ENCODE measurements at places on chromosomes 6 and 20. TPM values are rescaled to one million over a fixed set of nuclear protein-coding genes. Genes with fewer than 3 reads are reported as not detected.

The HM13 gene
- 320 TPM for total RNA-seq

The OLIG3 gene
- total RNA-seq: 75.1 TPM

The ADAM33 gene
- 0.27 TPM for total RNA-seq

The FLOT1 gene
- 191 TPM for total RNA-seq

The RBM24 gene
- total RNA-seq: 4.9 TPM

The SPDEF gene
- total RNA-seq: not detected

The RRAGD gene
- 14.7 TPM for total RNA-seq

The PACSIN1 gene
- 0.47 TPM for total RNA-seq

The BCAS1 gene
- total RNA-seq: 0.32 TPM

- DNase-seq: no peak
- H3K27ac ChIP-seq: no peak overlapping the region
- H3K4me1 ChIP-seq: no peaks in the 10 kb centered on the region
- H3K36me3 ChIP-seq: no peaks in the 10 kb centered on the region
Measured at GRCh38 chr6:131724114-131724513, 13.3 kb upstream of the CTAGE9 start.

GRCh38 chr6:116279232-116280160 is at the start of gene TSPYL1:
TSPYL1 (minus strand) TSS chr6:116279930; CDS start chr6:116279830, 100 bp downstream.
- peak within 1 kb of the TSS; percentile 96 for H3K4me3 ChIP-seq
- no peaks in the 10 kb centered on the region for H3K36me3 ChIP-seq
- peak within 1 kb of the TSS; percentile 99 for H3K27ac ChIP-seq
- peaks cover 17% of the 10 kb centered on the region for H3K4me1 ChIP-seq
- peak; percentile 95 for DNase-seq
- H3K27me3 ChIP-seq: peaks cover 5% of the 10 kb centered on the region

DNA sequence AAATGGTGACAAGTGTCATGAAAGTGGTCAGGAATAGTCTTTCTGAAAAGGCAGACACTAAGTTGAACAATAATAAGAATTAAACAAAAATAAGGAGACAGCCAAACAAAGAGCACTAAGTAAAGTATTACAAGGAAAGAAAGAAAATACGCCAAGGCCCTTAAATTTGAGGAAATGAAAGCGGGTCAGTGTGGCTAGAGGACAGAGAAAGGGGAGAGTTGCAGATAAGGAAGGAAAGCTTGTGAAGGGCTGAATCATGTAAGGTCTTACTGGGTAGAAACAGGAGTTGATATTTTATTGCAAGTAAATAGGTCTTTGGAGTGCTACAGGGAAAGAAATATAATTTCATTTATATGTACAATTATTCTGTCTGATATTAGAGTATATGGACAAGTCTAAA is 732.1 kb downstream of the EPHA7 start:
- no peaks in the 10 kb centered on the region for H3K27me3 ChIP-seq
- H3K36me3 ChIP-seq: no peaks in the 10 kb centered on the region
- no peak for DNase-seq
- H3K4me3 ChIP-seq: no peak overlapping the region
- peaks cover 1% of the 10 kb centered on the region for H3K4me1 ChIP-seq

- no peaks in the 10 kb centered on the region for H3K36me3 ChIP-seq
- H3K4me1 ChIP-seq: no peaks in the 10 kb centered on the region
- DNase-seq: no peak
- H3K4me3 ChIP-seq: no peak overlapping the region
- no peak overlapping the region for H3K27ac ChIP-seq
Measured at GRCh38 chr6:92942549-92942948, 476.8 kb downstream of the EPHA7 start.

DNA sequence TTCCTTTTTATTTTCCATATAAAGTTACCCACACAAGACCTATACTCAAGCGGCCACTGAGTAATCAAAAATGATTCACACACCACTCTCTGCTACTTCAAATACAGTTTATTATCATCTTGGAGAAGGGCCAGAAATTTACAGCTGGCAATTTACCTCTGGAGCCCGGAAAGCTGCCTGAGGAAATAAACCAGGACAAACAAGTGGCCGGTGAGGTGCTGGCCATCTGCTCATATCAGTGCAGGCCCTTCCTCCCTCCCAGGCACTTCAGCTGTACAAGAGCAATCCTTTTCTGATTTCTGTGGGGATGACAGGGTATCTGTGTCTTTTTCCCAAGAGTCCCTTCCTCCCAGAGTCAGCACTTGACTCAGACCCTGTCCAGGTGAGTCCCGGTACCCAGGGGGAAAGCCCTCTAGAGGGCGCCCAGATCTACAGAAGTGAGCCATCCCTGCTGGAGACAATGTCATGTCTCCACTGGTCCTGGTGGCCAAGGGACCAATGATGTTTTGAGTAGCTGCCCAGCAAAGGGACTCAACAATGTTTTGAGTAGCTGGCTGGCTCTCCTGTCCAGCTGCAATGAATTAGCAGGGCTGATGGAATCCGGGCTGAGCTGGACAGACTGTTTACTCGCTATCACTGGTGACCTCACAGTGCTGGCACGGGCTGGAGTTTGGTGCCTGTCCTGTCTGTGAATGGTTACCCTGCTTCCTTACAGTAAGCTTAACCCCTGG is 23.6 kb downstream of the LRP11 start:
- no peak overlapping the region for H3K27ac ChIP-seq
- no peak for DNase-seq
- H3K4me3 ChIP-seq: no peak overlapping the region
- H3K36me3 ChIP-seq: peaks cover 4% of the 10 kb centered on the region
- peaks cover 2% of the 10 kb centered on the region for H3K27me3 ChIP-seq

DNA sequence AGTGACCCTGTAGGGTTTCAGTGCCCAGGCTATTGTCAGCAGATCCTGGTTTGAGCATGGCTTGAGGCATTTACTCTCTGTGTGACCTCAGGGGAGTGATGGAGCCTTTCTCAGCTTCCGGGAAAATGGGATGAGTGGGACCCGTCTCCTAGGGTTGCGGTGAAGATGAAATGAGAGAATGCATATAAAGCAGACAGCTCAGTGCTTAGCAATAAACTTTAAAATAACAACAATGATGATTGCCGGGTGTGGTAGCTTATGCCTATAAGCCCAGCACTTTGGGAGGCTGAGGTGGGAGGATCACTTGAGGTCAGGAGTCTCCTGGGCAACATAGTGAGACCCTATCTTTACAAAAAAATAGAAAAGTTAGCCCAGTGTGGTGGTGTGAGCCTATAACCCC is 106.0 kb upstream of the MTHFD1L start:
- H3K27ac ChIP-seq: no peak overlapping the region
- no peak overlapping the region for H3K4me3 ChIP-seq
- DNase-seq: no peak
- peaks cover 5% of the 10 kb centered on the region for H3K36me3 ChIP-seq
- no peaks in the 10 kb centered on the region for H3K27me3 ChIP-seq

- no peak overlapping the region for H3K4me3 ChIP-seq
- no peak for DNase-seq
- H3K36me3 ChIP-seq: no peaks in the 10 kb centered on the region
- no peaks in the 10 kb centered on the region for H3K27me3 ChIP-seq
Measured at GRCh38 chr6:65637289-65638046, 69.6 kb downstream of the EYS start.

DNA sequence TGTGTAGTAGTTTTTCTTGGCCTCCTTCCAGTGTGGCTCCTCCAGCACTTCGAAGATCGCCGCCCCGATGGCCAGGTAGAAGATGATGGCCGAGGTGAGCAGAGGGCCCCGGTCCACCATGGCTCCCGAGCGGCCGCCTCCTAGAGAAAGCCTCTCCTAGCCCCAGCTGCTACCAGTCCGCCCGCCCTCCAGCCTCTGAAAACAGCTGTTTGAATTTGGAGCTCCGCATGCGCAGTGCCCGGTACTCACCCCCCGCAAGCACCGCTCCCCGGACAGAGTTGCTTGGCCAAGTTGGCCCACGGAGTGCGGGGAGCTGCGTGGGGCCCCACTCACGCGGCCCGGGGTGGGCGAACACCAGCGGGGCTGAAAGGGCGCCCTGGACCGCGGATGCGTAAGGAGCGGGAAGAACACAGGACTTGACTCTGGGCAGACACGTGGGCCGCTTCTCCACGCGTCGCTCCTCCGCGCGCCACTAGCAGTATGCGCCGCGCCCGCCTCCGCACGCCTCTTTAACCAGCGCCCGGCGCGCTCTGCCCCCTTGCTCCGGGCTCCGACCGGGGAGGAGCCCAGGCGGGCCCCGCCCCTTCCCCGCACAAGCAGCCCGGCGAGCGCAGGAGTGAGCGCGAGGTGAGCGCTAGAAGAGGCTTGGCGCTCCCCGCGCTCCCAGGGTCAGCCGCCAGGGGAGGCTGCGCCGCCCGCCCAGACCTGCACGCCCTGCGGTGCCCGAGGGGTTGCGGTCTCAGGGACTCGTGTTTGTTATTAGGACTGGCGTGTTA is at the start of gene KCNK5:
Gene KCNK5, minus strand, starts transcription at position 484 of the 776 bp plus-strand sequence. Its CDS starts 364 bp downstream, at position 120.
- peaks cover 11% of the 10 kb centered on the region for H3K4me1 ChIP-seq
- DNase-seq: peak; percentile 81
- peaks cover 8% of the 10 kb centered on the region for H3K27me3 ChIP-seq

DNA sequence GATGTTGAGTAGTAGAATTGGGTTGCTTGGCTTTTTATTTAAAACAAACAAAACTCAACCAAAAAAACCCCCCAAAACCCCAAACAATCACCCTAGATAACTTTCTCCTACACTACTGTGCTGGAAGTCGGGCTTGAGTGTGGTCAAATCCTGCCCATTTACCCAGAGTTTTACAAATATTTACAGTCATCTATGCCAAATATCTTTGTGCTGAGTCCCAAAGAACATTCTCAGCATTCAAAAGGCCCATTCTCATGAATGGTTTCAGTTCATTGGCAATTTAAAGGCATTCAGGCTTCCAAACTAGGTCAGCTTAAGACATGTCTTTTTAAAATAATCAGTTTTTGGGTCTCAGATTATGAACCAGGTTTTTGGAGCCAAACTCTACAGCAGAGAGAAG is 1.8 kb downstream of the RNF144B start:
- no peaks in the 10 kb centered on the region for H3K36me3 ChIP-seq
- DNase-seq: no peak
- H3K27ac ChIP-seq: no peak overlapping the region
- peaks cover 1% of the 10 kb centered on the region for H3K27me3 ChIP-seq

GRCh38 chr6:43838276-43839036 is 68.4 kb downstream of the VEGFA start:
- no peak overlapping the region for H3K4me3 ChIP-seq
- H3K27ac ChIP-seq: no peak overlapping the region
- peaks cover 20% of the 10 kb centered on the region for H3K4me1 ChIP-seq
- no peak for DNase-seq

DNA sequence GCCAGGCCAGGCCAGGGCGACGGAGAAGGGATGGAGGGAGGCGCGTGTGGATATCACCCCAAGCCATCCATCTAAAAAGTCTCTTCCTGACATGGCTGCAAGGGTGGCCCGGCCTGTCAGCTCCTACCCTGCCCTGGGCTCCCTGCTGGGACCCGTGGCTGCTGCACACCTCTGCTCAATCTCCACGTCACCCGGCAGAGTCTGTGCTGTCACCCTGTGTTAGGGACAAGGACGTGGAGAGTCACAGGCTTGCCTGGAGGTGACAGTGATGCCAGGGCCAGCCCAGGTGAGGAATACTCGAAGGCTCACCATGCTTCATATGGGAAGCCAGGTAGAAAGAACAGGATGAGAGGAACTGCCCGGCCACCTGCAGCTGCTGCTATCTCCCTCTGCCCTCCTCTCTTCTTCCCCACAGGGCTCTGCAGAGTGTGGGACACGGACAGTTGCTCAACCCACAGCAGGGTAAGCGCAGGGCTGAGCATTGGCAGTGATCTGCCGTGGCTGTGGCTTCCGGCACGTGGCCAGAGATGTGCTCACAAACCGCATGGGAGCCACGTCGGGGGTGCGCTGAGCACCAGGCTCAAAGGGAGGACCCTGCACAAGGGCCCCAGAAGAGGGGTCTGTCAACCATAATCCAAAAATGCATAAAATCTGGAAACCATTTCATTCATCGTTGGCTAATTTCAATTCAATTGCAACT is 214.3 kb downstream of the DLL1 start:
- no peak overlapping the region for H3K4me3 ChIP-seq
- peaks cover 19% of the 10 kb centered on the region for H3K4me1 ChIP-seq
- H3K27ac ChIP-seq: no peak overlapping the region
- H3K36me3 ChIP-seq: peaks cover 12% of the 10 kb centered on the region

- peak overlapping the region; percentile 88 for H3K27ac ChIP-seq
- no peak overlapping the region for H3K4me3 ChIP-seq
- no peak for DNase-seq
- peaks cover 34% of the 10 kb centered on the region for H3K4me1 ChIP-seq
- no peaks in the 10 kb centered on the region for H3K36me3 ChIP-seq
Measured at GRCh38 chr6:16204653-16205376, 33.6 kb upstream of the GMPR start.
